CD4-positive, alpha-beta T cell treated with Interleukin-15 for 4 hours (primary cell): ENCODE measurements at places on chromosomes 7 and 10.

DNA sequence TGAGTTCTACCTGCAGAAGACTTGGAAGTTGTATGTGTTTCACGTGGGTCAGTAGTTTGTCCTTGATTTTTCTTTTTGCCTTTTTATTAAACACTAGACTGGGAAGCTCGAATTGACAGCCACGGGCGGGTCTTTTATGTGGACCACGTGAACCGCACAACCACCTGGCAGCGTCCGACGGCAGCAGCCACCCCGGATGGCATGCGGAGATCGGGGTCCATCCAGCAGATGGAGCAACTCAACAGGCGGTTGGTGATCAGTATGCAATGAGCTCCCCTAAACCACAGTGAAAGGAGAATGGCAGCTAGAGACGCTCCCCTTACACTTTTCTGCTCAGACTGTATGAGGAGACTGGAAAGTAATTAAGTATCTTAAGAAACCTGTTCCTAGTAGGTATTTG is 126.7 kb upstream of the STK17A start:
- no peak for DNase-seq

- DNase-seq, result no peak
These were observed 107.2 kb upstream of the TRIM24 start for GRCh38 chr7:138352570-138353461.

DNA sequence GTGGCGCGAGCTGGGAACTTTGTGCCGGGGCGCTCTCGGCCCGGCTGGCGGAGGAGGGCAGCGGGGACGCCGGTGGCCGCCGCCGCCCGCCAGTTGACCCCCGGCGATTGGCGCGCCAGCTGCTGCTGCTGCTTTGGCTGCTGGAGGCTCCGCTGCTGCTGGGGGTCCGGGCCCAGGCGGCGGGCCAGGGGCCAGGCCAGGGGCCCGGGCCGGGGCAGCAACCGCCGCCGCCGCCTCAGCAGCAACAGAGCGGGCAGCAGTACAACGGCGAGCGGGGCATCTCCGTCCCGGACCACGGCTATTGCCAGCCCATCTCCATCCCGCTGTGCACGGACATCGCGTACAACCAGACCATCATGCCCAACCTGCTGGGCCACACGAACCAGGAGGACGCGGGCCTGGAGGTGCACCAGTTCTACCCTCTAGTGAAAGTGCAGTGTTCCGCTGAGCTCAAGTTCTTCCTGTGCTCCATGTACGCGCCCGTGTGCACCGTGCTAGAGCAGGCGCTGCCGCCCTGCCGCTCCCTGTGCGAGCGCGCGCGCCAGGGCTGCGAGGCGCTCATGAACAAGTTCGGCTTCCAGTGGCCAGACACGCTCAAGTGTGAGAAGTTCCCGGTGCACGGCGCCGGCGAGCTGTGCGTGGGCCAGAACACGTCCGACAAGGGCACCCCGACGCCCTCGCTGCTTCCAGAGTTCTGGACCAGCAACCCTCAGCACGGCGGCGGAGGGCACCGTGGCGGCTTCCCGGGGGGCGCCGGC is 870 bp downstream of the FZD1 start:
- DNase-seq, result no peak

DNA sequence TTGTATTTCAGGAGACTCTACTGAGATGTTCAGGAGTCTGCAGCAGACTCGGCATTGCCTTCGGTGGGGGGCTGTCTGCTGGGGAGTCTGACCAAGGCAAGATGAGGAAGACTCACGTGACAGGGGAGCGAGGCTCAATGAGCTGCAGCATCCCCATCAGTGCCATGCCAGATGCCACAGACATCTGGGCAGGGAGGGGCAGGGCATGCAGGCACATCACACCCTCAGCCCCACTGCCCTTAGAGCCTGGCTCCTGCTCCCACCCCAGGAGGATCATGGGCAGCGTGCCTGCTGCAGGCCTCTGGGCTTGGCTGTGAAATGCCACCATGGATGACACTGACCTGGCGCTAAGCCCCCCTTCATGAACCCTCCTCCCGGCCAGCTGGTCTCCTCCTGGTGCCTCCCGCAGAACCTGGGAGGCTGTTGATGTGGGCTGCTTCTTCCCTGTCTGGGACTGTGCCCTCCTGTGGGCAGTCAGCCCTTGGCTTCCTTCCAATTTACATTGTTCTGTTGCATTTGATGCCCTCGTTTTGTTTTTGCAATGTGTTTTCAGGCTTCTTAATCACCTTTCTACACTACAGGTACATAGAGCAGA is 235.0 kb downstream of the PAXIP1 start:
- no peak for DNase-seq

GRCh38 chr10:61140765-61141392 is 196.9 kb upstream of the RHOBTB1 start:
- peak; percentile 13 for DNase-seq

GRCh38 chr10:18294633-18295032 is 154.4 kb downstream of the CACNB2 start:
- DNase-seq, result no peak

GRCh38 chr10:84743483-84743882 is 415.1 kb downstream of the CCSER2 start:
- no peak for DNase-seq

- DNase-seq, result no peak
These were observed 100.6 kb upstream of the GLCCI1 start for GRCh38 chr7:7867846-7868571.

DNA sequence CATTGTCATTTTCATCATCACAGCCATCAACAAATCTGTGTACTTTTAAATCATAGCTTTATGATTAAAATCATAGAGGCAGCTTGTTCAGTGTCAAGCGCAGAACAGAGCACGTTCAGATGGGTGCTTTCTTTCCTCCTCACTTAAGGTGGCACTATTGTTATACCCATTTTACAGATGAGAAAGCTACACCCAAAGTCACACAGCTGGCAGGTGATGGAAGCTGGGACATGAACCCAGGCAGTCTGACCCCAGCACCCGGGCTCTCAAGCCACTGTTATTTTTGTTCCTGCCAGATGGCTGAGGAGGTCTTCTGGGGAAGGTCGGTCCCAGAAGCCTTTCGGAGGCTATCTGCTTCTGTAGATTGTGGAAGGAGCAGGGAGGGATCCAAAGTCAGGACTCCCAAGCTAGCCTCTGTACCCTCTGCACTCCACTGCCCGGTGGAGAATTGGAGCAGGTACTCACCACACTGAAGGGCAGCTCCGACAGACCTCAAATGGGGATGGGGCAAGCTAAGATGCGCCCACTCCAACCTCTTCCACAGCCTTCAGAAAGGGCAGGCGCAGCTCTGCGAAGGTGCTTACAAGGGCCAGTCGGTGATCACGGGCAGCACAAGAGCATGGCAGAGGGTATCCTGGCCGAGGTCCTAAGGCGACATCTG is 610 bp downstream of the AVPI1 start:
- DNase-seq, result no peak

DNA sequence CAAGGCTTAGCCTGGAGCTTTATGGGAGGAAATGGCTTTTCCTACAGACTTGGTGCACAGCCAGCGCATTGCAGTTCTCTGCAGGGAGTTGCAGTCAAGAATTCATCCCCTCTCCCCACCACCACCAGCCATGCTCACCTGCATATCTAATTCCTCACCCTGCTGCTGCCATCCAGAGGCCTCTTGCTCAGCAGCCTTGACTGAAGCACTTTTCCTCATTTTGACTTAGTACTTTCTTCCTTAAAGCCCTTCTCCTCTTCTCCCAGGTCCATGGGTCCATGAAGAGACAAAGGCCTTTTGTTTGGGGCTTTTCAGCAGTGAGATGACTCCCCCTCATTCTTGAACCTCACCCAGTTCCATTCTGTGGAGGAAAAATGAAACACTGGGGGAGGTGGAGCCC is 39.7 kb upstream of the GPR141 start:
- no peak for DNase-seq

DNA sequence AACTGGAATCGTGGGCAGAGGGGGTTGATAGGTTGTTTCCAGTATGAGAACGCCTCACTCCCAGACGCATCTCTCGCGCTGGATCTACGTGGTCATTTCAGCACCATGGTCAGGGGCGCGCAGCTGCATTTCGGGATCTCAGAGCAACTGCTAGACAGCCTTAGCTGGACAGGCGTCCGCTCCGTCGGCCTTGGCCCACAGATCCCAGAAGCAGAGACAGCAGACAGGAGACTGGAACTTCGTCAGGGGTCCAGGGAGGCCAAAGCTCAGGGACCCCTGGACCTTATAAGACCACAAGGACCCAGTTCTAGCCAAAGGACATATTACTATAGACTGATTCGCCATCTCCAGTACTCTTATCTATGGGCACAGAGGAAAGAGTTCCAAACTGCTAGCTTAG is 5.3 kb downstream of the NEUROG3 start:
- no peak for DNase-seq

GRCh38 chr7:38310591-38311101 is 37.2 kb upstream of the TARP start:
- no peak for DNase-seq

DNA sequence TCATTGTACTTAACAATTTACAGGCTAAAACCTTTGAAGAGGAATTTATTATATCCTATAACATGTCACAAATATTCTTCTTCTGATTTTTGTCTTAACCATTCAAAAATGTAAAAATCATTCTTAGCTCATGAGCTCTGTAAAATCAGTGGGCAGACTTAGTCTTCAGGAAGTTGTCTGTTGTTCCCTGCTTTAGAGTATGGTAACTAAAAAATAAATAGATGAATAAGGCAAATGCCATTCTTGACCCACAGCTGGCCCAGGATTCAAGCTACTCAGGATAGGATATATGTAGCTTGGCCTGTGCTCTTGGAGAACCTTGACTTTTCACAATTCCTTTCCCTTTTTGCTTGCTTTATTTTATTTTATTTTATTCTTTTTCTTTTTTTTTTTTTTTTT is 51.5 kb downstream of the LRRC4 start:
- no peak for DNase-seq

DNA sequence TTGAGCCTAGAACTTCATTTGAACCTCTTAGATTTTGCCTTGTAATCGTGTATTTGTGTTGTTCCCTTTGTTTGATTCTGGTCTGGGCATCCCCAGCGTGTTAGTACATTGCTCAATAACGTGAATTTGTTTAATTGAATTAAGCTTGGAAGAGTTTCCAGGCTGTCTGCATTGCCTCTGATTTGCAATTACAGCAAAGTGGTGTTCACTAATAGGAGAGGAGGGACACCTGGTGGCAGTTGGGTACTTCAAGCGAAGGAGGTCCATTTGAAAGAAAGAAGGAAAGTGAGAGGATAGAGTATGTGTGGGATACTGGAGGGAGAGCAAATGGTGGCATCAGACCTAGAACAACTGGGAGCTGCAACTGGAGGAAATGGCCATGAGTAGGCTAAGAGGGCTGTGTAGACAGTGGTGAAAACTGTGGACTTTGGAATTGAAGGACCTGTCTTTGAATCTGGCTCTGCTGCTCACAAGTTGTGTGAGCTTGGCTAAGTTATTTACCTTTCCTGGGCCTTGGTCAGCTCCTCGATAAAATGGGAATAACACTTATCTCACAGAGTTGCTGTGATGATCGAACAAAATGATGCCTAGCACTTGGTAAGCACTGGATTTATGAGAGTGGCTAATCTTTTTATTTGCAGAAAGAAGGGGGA is 15.1 kb downstream of the LSMEM1 start:
- peak; percentile 25 for DNase-seq

- no peak for DNase-seq
These were observed 341.6 kb downstream of the PLXNA4 start for GRCh38 chr7:132234711-132235110.

GRCh38 chr7:39567294-39567693 is 1.1 kb downstream of the YAE1 start:
- no peak for DNase-seq

DNA sequence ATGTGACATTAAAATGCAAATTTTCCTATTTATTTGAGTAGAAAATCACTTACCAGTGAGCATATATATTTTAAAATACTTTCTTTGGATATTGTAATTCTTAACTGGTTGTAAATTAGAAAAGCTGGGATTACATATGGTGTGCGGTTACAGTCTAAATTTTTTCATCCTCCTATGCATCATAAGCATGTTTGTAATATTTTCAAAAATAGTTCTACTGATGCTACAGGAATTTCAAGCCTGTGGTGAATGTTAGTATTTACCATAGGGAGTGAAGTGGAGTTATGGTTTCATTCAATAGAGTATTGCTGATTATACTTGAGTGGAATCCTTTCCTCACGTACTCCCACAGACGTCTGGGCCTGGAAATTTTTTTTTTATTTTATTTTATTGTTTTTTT is 34.6 kb upstream of the ST7 start:
- no peak for DNase-seq

- DNase-seq, result no peak
These were observed 74.5 kb downstream of the SLC13A1 start for GRCh38 chr7:123125231-123125630.

- no peak for DNase-seq
These were observed 345.3 kb upstream of the SEMA3C start for GRCh38 chr7:81264116-81264515.

- DNase-seq, result no peak
These were observed at the start of gene SSMEM1 for GRCh38 chr7:130207642-130208041. Gene SSMEM1 (plus strand): TSS chr7:130207860. CDS start chr7:130207911, 51 bp downstream.

DNA sequence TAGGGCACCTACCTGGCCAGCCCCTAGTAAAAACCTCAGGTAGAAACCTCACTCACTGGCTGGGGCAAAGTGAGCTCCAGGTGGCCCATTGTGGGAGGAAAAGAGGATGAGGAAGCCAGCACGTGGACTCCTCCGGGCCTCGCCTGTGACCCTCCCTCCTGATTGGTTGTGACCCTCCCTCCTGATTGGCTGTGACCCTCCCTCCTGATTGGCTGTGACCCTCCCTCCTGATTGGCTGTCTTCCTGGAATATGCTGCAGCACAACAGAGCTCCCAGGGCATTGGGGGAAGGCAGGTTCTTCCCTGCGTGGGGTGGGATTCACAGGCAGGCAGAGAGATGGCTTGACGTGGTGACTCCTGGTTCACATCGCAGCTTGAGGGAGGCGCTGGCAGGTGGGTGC is 343.0 kb downstream of the GLRX3 start:
- DNase-seq, result no peak

- DNase-seq, result no peak
These were observed 308.4 kb upstream of the KLF6 start for GRCh38 chr10:4093438-4093837.

DNA sequence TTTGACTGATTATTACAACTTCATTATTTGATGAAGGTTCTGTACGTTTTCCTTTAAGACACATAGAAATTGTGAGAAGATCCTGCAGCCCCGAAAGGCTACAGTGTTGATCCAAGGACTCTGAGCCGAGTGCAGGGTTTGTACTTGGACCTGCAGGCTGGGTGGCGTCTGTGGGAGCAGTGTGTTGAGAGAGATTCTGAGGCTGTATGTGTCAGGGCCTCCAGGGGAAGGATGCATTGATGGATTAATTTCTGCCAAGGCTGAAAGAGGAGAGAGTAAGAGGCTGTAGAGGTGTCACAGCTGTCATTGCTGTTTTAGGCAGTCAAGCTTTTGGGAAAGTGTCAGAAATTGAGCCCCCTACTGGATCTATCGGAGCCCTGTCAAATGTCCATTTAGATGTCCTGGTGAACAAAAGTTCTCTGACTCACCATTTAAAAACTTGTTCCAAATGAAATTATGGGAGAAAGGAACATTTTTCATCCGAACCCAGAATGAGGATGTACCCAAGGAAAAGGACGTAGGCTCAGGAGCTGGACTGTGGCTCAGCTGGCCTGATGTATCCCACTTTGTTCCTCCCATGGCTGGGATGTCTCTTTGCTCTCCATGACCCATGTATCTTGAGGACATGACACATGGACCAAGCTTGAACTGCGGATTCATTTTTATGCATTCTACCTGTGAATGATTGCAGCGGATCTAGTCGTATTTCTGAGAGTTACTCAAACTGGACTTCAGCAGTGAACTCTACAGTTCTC is 102.2 kb downstream of the TCF7L2 start:
- DNase-seq, result no peak
